ENCODE measurements at places on chromosomes 13 and 19.

DNA sequence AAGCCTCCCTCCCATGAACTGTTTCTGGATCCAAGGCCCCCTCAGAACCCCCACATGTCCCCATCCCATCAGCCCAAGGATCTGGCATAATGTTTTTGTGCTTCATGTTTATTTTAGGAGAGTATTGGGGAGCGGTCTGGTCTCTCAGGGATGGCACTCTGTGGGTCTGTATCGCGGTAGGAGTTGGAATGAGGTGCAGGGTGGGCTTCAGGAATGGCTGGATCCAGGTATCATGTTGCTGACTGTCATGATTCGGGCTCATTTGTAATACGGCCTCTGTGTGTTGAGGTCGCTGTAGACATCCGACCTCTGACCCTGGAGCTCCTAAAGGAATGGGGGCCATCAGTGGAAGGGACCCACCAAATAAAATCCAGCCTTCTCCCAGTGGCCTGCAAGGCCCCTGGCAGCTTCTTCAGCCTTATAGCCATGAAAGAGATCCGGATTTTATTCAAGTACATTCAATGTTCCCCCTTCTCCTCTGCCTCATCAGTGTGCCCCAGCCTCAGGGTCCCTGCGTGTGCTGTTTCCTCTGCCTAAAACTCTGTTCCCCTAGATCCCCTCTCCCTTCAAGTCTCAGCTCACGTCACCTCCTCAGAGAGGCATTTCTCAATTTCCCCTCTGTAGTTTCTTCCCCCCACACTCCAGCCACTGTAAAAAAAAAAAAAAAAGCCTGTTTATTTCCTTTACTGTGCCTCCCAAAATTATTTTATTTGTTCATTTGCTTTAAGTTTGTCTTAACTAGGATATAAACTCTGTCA, 2.2 kb downstream of the HCST start:
- no peak for DNase-seq

GRCh38 chr19:41353466-41354342, at the start of gene TGFB1:
TSS of gene TGFB1 (minus strand) at chr19:41353922. CDS start at chr19:41353044, 878 bp downstream.
- peak; percentile 92 for DNase-seq

GRCh38 chr13:97282705-97283104, 60.6 kb downstream of the MBNL2 start:
- no peak for DNase-seq

GRCh38 chr19:31583148-31583547, 233.9 kb upstream of the TSHZ3 start:
- DNase-seq = no peak

GRCh38 chr19:3024870-3025548, 4.1 kb downstream of the TLE2 start:
- no peak for DNase-seq

- DNase-seq = peak; percentile 79
These were observed 16.0 kb upstream of the ERCC1 start for GRCh38 chr19:45439569-45440258.

DNA sequence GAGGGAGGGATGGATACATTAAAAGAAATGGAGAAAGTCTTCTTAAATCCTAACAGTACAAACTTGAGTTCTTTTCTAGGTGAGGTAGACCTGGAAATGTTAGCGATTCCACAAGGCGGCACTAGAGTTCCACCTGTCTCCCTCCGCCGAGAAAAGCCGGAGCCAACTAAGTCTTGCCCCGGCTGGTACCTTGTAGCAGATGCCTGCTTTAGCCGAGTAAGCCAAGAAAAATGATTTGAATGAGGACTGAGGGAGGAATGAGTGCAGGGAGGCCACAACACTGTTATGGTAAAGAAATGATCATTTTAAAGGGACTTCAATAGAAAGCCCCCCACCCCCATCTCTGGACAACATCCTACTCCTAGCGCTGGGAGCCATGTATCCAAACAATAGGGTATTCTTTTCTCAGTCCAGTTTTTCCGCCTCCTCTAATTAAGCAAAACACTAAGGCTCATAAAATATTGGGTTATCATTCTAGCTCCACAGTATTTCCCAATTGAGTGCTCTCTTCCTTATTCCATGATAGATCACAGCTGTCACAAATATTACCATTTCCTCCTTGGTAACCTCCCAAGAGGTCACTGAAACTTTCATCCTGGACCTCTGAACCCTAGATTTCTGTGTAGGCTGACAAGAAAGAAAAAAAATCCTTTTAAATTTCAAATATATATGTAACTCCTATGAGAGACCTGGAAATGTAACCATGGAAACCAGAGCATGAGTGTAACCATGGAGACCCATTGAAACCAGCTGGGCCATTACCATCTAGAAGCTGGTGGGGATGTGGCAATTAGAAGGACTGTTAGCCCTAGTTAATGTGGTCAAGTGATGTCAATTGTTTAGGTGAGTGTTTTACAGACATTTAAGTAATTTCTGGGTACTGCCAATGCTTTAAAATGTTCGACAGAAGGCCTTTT, 58.3 kb downstream of the GPALPP1 start:
- peak; percentile 50 for DNase-seq

DNA sequence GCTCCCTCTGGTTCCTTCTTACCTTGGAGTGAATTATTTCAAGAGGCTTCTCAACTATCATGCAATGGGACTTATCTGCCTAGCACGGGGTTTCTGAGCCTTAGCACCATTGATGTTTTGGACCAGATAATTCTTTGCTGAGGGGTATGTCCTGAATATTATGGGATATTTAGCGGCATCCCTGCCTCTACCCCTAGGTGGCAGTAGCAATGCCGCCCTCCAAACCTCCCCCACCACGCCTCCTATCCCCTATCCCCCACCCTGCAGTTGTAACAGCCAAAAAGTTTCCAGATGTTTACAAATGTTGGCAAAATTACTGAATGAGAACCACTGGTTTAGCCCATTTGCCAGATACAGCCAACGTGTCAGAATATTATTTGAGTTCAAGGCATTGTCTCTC, 125.5 kb downstream of the POSTN start:
- DNase-seq = no peak

- DNase-seq = no peak
These were observed 10.4 kb downstream of the UPF1 start for GRCh38 chr19:18842166-18842565.

GRCh38 chr13:48527955-48528354, 4.9 kb downstream of the RCBTB2 start:
- no peak for DNase-seq

DNA sequence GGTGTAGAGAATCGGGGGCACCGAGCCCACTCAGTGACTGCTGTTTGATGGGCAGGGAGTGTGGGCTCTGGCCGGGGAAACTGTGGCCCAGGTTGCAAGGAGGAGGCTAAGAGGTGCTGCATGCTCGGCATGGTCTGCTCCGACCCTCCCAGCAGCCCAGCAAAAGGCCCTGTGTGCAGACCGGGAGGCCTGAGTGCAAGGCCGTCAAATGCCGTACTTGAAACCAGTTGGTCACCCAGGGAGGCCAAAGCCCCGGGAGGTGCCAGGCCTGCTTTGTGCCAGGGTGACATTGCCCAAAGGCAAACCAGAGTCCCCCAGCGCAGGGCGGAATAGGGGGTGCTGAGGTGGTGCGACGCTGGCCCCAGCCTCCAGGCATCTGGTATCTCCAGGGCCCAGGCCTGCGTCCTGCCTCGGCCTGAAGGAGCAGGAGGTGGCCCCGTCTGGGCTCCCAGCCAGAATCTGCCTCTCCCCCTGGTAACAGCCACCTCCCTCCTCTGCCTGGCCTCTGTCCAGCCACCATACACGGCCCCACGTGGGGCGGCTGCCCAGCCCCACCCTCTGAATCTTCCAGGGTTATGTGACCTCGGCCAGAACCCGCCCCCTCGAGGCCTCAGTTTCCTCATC, 4.0 kb downstream of the PIK3R2 start:
- no peak for DNase-seq

DNA sequence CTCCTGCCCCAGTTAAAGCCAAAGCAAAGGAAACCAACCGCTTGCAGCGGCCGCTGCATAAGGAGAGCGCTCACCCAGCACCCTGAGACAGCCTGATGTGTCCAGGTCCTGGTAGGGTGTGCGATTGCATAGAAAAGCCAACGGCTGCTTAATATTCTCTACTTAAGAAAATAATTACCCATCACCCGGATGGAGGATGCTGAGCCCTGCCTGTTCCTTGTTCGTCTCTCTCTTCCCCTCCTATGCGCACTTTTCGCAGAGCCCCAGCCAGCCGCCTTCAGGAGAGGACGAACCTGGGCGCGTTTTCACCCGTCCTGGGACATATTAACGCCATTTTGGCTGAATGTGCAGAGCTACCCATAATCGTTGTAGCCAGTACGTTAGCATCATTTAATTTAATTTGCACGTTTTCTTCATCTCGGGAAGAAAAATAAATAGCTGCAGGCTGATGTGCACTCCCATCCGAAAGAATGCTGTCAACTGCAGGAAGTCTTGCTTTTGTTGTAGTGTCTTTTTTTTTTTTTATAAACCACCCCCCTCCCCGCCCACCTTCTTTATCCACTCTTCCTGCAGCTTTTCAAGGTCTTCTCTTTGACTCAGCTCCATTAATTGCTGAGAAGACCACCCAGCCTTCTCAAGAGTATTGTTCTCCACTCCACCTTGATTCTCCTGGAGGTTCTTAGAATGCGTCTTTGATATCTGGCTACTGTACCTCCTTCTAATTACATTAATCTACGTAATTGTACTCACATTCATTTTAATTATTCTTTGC, 214.5 kb downstream of the TEX29 start:
- DNase-seq = no peak

DNA sequence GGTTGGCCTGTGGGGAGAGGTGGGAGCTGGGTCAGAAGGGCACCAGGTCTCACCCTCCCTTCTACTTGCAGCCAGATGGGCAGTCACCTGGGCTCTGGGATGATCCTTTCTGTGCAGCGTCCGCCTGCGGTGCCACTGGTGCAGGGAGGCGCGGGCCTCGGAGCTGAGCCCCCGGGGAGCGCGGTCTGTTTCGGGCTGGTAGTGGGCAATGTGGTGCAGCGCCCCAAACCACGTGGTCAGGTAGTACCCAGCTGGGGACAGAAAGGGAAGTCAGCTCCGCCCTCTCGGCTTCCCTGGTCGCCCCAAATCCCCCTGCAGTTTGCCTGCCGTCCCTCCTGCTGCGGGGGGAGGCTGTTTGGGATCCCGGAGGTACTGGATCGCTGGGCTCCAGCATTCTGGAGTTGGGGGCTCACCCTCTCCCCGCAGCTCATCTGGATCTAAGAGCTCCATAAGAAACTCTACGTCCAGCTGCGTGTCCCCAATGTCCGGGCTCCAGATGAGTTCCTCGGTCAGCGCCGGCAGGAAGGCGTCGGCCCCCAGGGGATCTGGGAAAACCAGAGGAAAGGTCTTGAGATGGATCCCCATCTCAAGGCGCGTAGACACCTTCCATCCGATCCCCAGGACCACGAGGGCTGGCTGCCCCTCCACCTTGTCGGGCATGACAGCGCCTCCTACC, 8.8 kb downstream of the RINL start:
- peak; percentile 9 for DNase-seq

DNA sequence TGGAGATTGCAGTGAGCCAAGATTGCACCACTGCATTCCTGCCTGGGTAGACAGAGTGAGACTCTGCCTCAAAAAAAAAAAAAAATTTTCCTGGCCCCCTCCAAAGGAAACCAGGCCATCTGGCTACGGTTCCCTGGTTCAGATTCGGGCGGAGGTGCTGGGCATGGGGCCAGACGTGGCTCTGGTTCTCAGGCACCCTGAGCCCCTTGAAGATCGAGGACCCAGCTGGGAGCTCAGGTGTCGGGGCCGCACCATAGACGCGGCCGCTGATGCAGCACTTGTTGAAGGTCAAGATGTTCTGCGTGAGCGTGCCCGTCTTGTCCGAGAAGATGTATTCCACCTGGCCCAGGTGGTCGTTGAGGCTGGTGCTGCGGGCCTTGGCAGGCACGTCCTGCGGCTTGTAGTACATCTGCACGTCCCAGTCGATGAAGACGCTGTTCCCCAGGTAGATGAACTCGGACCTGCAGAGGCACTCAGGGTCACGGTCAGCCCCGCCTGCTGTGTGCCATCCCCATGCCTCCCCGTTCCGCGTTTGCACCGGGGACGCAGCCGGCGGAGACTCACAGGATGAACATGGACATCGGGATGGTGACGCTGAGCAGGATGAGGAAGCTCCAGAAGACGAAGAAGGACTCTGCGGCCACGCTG, 12.3 kb downstream of the ATP8B3 start:
- no peak for DNase-seq

DNA sequence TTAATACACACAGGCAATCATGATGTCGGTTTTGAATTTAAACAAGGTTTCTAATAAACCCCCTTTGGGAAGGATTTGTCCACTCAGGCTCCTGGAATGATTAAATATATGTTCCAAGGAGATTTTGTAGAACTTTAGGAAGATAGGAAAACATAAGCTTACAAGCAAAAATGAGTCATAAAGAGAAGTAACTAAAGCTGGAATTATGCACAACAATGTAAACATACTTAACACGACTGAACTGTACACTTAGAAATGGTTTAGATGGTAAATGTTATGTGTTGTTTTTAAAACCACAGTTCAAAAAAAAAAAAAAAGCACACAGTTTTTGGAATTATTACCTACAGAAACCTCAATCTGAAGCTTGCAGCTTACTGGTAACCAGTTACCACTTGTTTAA, 304.4 kb downstream of the NALCN start:
- DNase-seq = no peak

DNA sequence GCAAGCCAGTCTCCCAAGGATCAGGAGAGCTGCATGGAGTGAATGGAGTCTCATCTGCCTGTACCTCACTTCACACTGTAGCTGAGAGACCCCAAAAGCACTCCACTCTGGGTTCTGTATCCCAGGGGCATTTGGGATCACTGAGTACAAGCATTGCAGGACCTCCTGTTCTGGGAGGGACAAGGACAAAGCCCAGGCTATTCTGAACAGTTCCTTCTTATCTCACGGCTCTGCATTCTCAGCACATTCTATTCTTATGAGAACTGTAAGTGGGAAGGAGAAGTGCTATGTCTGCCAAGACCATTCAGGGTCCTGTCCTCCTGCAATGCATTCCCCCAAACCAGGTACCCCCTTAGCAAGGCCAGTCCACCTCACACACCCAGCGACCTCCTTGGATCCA, 42.8 kb downstream of the RNF6 start:
- no peak for DNase-seq

DNA sequence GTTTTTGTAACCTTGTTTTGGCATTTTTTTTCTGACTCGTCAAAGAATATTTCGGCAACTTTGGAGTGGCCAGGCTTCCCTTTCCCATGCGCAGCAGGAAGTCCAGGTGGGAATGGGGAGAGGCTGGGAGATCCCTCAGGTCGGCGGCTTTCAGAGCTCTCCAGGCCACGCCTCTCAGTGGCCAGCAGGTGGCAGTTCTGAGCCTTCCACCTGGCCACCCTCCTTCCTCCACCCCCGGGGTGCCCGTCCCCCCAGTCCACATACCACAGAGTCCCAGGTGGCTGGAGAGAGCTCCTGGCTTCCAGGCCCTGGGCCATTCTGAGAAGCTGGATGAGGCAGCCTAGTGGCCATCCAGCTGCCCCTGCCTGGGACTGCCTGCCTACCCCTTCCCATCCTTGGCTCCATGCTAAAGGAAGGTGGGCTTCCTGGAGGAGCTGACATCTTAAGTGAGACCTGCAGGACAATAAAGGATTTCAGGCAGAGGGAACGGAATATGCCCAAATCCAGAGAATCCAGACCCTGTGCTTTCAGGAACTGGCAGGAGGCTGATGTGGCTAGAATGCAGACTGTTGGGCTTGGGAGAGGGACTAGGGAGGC, 46.3 kb downstream of the CCNE1 start:
- DNase-seq = no peak

- no peak for DNase-seq
These were observed 4.6 kb downstream of the STK11 start for GRCh38 chr19:1210227-1210538.
